ENCODE measurements at places on chromosomes 7 and 10.

GRCh38 chr7:93147363-93147762 lies 822 bp downstream of the SAMD9L start:
- no peak for DNase-seq

GRCh38 chr10:106076496-106076895 lies 1088.0 kb downstream of the SORCS1 start:
- no peak for DNase-seq

- no peak for DNase-seq
These were observed 1.4 kb upstream of the IL6 start for GRCh38 chr7:22725585-22725984.

DNA sequence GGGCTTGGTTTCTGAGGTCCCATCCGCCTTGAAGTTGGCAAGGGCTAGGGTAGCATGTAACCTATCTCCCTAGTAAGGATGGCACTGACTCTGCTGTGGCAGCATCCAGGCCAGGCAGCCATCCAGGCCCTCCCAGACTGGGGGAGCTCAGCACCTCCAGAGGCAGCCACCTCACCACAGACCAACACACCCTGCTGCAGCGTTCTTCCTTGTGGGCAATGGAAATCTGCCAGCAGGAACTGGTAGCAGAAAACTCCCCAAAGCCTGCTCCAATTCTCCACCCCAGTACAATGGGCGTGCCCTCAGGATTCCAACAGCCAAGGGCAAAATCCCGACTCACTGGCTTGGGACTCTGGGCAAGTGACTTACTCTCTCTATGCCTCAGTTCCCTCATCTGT lies 27.5 kb downstream of the DLG5 start:
- no peak for DNase-seq

DNA sequence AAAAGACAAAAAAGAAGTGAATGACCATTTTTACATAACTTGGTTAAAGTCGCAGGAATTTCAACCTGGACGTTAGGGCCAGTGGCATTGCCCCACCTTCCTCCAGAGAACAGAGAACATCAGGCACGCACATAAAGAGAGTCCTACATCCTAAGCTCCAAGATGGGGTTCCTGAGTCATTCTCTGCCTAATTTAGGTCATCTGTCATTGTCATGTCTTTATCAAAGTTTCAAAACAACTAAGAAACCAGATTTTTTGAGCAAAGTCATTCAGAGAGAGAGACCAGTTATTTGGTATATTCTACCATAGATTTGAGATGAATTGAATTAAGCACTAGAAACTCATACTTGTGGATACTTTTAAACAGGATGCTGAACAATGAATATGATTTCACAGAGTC lies 241.7 kb downstream of the CALN1 start:
- DNase-seq: no peak

- no peak for DNase-seq
These were observed 494.7 kb upstream of the PFKP start for GRCh38 chr10:2572611-2573010.

DNA sequence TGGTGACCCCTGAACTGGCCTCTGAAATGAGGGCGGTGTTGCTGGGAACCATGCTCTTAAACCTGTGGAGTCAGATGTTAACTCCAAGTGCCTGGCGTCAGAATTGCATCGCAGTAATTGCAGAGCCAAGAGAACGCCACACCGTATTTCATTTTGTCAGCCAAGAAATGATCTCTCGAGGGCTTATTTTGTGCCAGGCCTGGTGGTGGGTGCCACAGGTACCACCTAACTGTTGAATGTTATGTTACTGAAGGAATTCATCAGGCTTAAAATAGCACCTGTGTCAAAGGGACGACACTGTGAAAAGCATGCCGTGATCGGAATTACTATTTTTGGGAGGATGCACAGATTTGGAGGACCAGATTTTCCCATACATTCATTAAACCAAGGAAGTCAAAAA lies 51.9 kb upstream of the BAIAP2L1 start:
- DNase-seq: no peak

DNA sequence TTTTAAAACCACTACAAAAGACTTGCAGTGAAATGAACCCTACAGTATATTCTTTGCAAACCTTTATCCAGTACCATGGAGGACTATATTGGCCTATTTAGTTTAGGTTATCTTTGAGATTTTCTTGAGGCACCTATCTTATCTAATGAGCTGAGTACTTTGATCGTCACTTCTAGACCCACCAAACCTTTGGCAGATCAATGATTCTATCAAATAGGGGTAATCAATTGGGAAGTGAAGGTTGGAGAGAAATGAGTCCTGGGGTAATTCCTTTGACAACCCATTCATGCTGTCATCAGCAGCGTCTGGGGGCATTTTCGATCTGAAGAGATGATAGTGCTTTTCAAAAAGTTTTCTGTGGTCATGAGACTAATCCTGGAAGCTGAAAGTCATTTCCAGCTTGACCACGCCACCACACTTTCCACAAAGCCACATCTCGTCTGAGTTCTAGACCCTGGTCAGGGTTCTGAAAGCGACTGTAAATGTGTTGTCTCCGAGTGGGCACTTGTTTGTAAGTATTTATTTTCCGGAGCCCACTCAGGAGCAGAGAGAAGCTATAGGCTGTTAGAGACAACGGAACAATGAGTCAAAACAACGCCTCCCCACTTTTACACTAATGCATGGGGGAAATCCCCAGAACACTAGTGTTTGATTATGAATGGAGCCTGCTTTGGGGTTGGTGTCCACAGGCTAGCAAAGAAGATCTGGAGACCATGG lies 4.8 kb downstream of the EGR2 start:
- DNase-seq: no peak

GRCh38 chr10:70115948-70116682 lies 16.5 kb downstream of the AIFM2 start:
- DNase-seq: peak; percentile 38

- no peak for DNase-seq
These were observed 80.5 kb upstream of the TAS2R16 start for GRCh38 chr7:123075838-123076467.

- DNase-seq: no peak
These were observed 5.9 kb downstream of the MAP3K8 start for GRCh38 chr10:30439931-30440330.

- no peak for DNase-seq
These were observed 40.5 kb upstream of the IL15RA start for GRCh38 chr10:6017781-6018354.

DNA sequence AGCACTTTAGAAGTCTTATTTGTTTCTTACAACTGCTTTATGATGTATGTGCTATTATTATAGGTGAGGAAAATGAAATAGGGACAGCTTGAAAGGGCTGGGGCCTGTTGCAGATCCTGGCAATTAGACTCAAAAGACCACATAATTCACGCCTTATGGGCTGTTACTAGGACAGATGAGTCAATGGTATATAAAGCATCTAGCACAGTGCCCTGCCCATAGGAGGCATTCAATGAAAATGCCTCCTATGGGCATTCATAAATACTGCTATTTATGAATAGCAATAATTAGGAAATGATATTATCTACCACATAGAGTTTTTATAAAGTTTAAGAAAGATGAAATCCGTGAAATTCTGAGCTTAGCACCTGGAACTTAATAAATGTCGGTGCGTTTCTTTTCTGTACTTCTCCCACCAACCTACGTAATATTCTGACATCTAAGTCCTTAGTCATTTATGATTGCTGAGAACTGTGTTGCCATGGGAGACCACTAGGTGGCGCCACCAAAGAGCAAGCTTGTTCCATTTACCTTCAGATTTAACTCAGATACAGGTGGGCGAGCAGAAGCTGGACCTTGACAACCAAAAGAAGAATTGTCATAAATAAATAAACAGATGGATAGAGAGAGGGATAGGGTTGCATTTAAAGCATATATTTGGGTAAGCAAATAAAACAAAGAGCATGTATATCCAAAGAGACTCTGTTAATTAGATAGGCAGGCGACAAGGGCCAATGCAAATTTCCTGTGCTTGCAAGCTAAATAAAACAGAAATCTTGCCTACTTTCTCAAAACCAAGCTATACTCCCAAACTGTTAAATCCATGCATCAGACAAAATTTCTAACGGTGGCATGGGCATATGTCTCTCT lies 699.9 kb downstream of the INHBA start:
- DNase-seq: no peak

Measured in central memory CD8-positive, alpha-beta T cell (primary cell).